Mesendoderm (in vitro differentiated cells): ENCODE measurements at places on chromosomes 5 and 9.

GRCh38 chr9:15304632-15305031 lies 2.4 kb downstream of the TTC39B start:
- no peak for DNase-seq

GRCh38 chr5:532521-533242 lies 8.4 kb upstream of the SLC9A3 start:
- no peak for DNase-seq

GRCh38 chr9:105206496-105206820 lies 38.0 kb upstream of the SLC44A1 start:
- DNase-seq = no peak

DNA sequence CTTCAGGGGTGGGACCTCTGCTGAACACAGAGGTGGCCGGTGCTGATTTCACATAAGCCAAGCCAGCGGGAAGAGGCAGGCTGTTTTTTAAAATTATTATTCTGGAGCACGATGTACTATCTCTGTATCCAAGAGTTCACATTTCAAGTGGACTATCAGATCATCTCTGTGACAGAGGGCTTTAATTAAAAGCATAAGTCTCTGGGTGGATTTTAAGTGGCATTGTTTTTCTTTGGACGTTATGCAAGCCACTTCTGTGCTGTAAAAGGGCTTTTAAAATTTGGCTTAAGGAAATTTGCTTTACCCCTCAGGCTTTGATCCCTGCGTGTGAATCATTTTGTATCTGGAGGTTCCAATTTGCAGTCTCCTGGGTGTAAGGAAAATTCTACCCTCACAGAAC lies 124.7 kb downstream of the PALM2AKAP2 start:
- no peak for DNase-seq

GRCh38 chr5:60076746-60077145 lies 183.2 kb upstream of the PDE4D start:
- DNase-seq = no peak

GRCh38 chr9:111740739-111741138 lies 54.0 kb downstream of the SHOC1 start:
- DNase-seq = no peak

- no peak for DNase-seq
These were observed 13.2 kb downstream of the SPTAN1 start for GRCh38 chr9:128565578-128565977.

DNA sequence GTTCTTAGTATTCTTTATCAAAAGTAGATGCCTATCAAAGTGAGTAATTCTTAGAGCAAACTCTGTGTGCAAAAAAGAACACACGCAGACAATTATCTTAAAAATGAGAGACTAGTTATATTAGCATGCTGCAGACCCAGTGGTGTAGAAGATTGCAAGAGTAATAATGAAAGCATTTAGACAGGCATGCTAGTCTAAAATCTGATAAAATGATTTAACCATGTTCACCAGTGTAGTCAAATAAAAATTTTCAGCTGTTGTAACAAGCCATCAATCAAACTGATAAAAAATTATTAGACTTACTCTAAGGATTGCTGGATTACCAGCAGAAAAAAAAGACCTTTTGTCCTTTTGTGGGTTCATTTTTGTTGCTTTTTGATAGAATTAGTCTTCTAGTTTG lies 241.9 kb upstream of the TLE4 start:
- no peak for DNase-seq

DNA sequence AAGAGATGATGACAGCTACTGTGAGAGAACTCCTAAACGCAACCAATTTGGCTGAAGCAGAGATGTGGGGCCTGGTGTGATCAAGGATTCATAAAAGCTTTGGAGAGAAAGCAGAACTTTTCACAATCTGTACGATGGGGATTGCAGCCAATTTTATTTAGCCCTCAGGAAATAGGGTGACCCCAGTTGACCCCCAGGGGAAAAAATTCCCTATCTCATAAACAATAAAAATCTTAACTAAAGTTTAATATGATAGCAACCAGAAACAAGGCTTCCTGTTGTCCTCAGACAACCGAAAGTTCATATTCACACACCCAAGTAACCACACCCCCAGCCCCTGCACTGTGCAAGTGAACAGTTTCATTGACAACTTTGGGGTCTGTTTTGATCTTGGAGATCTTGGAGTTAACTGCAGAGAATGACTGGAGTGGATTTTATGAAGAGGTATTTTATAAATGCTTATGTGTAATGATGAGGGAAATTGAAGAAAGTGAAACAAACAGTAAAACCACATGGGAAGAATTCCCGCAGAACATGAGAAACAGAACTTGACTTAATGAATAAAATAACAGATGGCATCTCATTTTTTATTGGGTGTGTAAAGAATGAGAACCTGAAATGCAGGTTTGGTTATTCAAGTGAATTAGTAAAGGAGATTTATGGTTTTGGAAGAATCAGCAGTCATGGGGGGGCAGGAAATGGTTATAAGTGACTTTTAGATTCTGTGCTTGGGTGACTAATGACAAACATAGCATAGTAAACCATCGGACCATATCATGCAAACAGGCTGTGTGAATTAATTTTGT lies 94.5 kb downstream of the PDE4D start:
- no peak for DNase-seq

DNA sequence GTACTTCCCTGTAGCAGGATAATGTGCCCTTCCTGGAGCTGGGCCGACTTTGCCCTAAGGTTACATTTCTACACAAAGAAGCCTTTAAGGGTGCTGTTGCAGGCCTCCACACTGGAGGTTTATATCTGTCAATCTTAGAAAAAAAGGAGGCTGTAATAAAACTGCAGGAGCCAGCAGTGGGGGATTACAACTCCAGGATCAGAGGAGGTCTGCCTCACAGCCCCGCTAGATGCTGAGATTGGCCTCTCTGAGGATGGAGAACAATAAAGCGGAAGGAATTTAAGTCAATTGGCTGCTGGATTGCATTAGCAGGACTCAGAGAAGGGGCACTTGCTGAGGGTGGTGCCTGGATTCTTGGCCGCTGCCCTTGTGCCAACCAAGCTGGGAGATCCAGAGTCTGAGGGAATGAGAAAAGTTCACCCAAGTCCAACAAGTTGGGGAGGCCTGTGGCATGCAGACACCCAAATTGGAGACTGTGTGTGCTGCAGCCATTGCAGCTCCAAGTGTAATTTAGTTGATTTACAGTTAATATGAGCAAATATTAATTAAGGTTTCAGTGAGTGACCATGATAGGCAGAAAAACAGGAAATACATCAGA lies 99.0 kb upstream of the SSBP2 start:
- DNase-seq = peak; percentile 21

- peak; percentile 69 for DNase-seq
These were observed 119.5 kb downstream of the TRPM3 start for GRCh38 chr9:71001780-71002386.

DNA sequence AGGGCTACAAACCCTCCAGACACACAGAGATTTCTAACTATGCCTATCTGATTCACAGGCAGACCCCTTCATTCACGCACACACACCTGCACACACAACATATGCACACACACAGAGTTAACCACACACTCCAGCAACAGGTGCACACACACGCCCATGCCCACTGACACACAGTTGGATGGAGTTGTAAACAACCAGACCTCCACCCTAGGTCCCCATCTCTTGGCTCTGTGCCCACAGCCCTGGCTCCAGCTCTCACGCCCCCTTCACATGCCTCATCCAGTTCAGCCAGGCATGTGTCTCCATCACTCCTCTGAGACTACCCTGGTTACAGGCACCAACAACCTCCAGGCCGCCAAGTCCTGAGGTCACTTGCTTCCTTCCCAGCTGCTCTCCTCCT lies 61.1 kb downstream of the PSD2 start:
- DNase-seq = no peak

DNA sequence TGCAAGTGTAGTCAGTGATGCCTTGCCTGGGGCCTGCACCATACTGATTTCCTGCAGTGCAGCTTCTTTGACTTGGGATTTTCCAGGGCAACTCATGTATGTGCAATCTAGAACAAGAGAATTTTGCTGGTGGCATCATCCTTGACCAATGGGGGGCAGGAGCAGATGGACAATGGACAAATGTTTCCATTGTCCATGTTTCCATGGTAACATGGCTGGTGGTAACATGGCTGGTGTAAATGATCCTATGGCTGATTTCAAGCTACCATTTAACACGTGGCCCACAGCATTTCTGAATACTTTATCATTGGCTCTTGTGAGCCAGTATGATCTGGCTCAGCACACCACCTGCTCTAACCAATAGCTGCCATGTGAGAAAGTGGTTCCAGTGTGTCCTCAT lies 130.1 kb upstream of the OSMR start:
- peak; percentile 76 for DNase-seq

DNA sequence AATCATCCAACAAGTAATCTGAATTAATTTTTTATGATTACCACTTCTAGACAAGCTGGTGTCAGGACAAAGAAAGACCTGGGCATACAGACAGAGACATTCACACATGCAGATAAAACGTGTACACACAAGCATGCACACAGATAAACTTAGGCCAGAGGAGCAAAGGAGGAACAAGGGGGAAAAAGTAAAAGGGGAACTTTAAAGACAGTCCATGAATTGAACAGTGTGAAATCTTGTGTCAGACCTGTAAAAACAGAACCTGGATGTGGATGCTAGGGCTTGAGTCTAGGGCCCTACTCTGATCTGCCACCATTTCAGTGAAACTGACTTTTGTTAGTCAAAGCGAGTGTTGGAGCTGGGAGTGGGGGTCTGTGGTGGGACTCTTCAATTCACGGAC lies 11.2 kb upstream of the ZSWIM6 start:
- no peak for DNase-seq

- no peak for DNase-seq
These were observed 120.6 kb downstream of the TTLL11 start for GRCh38 chr9:121972501-121972981.

DNA sequence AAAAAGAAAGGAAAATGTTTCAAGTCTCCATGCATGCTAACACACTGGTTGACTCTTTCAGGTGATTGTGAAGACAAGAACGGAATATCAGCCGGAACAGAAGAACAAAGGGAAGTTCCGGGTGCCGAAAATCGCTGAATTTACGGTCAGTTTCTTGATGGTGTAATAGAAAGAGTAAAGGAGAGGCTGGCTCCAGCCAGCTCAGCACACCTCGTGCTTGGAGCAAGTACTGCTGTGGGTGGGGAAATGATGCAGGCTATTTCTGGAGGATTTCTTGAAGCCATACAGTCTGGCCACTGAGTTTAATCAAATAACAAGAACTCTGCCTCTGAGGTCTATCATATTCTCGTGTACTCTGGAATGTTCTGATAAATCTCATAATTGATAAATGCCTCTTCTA lies 18.7 kb downstream of the NSG2 start:
- DNase-seq = no peak

- DNase-seq = no peak
These were observed 153.0 kb upstream of the TUT7 start for GRCh38 chr9:86507212-86507630.

GRCh38 chr5:159802661-159803060 lies 113.6 kb upstream of the ADRA1B start:
- no peak for DNase-seq

- peak; percentile 49 for DNase-seq
These were observed 17.2 kb upstream of the GCNT1 start for GRCh38 chr9:76441551-76442322.

DNA sequence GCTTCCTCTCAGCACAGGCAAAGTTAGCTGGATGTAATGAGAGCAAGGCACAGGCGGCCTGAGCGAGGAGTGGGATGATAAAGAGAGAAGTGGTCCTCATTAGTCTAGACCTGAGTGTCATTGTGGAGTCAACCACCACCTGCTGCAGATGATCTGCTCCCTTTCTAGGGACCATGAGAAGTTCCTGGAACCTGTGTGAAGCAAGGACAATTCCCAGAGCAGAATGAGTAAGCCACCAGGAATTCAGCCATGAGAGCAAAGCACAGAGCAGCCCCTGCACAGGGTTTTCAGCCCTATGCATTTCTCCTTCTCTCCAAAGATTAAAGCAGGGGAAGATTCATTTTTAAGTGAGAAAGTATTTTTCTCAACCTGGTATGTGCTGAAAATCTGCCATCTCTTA lies 146.8 kb upstream of the SPEF2 start:
- DNase-seq = peak; percentile 57

DNA sequence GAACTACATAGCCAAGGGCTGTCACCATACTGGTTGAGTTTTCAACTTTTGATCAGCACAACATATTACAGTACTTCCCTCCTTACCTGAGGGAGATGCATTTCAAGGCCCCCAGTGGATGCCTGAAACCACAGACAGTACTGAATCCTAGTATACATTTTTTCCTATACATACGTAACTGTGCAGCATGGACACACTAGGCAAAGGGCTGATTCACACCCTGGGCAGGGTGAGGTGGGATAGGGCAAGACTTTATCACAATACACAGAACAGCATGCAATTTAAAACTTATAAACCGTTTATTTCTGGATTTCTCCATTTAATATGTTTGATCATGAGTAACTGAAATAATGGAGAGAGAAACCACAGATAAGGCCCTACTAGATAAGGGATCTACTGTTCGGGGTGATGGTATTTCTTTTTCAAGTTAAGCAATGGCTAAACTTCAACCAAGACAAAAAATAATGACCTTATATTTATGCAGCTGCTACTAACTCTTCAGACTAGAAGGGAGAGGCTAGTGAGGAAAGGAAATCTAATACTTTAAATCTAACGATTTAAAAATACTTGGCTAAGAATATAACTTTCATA lies 186.9 kb upstream of the GNA14 start:
- no peak for DNase-seq

- DNase-seq = no peak
These were observed 4.3 kb upstream of the RAI14 start for GRCh38 chr5:34651791-34652190.

DNA sequence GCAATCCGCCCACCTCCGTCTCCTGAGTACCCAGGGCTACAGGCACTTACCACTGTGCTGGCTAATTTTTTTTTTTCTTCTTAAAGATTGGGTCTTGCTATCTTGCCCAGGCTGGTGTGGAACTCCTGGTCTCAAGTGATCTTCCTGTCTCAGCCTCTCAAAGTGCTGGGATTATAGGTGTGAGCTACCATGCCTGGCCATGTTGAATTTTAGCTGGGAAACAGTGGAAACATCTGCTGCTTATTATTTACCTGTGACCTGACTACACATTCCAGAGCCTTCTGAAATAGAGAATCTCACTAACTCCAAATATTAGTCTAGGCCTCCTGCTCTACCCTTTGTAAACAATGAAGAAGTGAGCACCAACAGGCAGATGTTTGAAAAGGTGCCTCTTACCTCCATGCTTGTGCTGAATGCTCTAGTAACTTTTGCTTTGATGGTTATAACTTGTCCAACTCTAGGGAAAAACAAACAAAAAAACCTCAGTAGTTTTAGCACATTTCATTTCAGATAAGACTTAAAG lies 22.5 kb downstream of the ACOT12 start:
- DNase-seq = no peak

DNA sequence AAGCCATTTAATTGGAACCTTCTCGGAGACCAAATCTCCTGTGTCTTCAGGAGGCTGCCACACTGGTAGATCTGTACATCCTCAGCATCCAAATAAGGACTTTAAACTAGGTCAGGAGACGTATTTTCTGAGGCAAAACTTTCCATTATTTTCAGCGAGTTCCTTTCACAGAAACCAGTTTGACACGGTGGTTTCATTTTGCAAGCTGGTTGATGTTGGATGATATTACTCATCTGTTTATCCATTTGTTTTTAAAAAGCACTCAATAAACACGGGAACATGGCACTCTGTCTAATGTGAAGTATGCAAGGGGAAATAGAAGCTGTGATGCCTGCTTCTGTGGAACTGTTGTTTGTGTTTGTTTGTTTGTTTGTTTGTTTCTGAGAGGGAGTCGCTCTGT lies 199.6 kb downstream of the ERCC6L2 start:
- DNase-seq = no peak

- DNase-seq = no peak
These were observed 94.3 kb downstream of the RPS23 start for GRCh38 chr5:82183828-82184227.

GRCh38 chr9:68541568-68541967 lies 885 bp upstream of the TMEM252 start:
- DNase-seq = no peak
